ENCODE measurements at places on chromosomes 6 and 20.
A peak's percentile ranks its signal among the peaks of the same experiment; 100 is the strongest.

DNA sequence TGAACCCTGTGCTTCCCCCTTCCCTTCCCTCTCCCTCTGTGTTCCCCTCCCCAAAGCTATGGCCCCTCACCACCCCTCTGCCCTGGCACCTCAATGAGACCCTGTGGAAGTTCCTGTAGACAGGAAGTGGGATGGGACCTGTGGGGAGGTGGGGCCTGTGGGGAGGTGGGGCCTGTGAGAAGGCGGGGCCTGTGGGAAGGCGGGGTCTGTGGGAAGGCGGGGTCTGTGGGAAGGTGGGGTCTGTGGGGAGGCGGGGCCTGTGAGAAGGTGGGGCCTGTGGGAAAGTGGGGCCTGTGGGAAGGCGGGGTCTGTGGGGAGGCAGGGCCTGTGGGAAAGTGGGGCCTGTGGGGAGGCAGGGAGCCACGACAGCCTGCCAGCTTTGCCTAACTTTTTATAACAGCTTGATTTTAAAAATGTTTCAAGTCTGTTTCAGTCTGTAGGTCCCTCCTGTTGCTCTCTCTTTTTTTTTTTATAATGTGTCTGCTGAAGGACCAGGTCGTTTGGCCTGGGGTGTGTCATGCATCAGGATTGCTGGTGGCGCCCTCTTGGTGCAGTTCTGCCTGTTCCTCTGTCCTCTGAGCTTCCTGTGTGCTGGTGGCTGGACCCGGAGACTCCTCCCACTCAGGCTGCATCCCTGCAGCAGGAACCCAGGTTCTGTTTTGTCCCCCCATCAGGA is 70.5 kb upstream of the SLCO4A1 start:
- no peak for DNase-seq

DNA sequence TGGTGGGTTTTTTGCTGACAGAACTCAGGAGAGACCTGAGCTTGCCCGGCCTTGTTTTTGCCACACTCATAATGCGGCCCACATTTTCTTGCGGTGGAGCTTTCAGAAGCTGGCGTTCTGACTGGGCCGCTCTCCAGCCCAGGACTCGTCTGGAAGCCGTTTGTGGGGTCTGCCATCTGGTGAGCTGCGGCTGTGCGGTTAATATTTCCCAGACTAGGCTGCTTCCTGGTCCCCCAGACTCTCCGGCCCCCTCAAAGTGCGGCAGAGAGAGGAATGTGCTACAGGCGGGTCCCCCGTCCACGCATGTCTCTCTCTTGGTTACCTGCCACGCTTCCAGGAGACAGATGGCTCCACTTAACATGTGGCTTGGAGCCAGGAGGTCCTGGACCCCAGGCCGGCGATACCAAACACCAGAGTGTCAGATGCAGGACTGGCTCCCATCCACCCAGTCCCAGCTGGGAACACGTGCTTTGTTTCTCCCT is 128.9 kb upstream of the PMEPA1 start:
- DNase-seq: peak; percentile 78

DNA sequence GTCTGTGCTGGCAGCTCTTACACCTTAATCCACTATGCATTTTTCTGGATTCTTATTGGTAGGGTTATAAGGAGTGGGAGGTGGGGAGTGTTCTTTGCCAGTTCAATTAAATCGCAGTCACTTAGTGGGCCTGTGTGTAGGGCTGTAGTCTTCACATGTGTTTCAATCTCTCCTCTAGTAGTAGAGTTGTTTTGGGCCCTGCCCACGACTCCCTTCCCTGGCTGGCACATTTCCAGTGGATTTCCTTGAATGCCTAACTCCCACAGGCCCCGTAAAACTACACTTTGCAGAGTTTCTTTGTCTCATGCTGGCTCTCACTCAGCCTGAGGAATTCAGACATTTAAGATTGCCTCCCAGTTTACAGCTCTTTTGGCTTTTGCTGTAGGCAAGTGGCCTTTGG is 414.0 kb upstream of the OPRM1 start:
- DNase-seq: peak; percentile 40

DNA sequence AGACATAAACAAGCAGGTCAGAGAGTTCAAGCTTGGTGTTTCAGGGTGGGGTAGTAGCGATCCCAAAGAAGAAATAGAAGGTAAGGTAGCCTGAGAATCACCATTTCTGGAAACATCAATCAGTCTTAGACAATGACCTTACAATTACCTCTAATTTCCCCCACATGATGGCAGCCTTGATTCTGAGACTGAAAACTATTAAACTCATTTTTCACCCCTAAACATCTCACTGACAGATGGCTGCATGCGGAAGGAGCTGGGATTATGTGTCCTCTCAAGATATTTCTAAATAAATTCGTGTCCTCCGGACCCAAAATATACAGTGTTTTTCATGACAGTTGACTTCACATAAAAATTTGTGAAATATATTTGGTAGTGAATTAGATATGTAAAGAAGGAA is 61.0 kb downstream of the KIF6 start:
- peak; percentile 22 for DNase-seq

GRCh38 chr20:43525021-43525420 is 17.5 kb downstream of the L3MBTL1 start:
- no peak for DNase-seq

DNA sequence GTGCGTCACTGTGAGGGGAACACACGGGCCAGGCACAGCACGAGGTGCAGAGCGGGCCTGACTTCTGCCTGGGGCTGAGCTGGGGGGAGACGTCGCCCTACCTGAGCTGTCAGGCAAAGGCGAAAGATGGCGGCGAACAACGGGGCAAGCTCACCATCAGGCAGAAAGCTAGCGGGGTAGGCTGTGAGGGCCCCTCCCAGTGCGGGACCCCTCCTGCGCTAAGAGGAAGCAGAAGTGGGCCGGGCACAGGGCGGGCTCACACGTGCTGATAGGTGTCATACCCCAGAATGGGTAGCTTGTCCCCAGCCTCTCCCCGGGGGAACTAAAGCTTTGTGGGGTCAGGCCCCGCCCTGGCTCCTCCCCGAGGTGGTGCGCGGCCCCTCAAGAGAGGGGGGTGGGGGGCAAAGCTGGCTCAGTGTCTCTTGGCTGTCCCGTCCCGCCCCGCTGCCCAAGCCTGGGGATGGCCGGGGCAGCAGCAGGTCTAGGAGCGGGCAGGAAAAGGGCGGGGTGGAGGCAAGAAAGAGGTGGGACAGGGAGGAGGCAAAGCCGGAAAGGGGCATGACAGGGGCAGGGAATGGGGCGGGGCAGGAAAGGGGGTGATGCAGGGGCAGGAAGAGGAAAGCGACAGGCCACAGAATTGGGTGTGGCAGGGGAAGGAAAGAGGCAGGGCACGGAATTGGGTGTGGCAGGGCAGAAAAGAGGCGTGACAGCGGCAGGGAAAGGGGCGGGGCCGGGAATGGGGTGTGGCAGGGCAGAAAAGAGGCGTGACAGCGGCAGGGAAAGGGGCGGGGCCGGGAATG is 14.7 kb downstream of the UCKL1 start:
- peak; percentile 22 for DNase-seq

GRCh38 chr20:14333721-14334120 is 3.7 kb downstream of the FLRT3 start:
- no peak for DNase-seq
